ENCODE measurements at places on chromosomes 4 and X. TPM values are rescaled to one million over a fixed set of nuclear protein-coding genes. Genes with fewer than 3 reads are reported as not detected.

CXCL1 gene
- total RNA-seq = 4.1 TPM

ETDA gene
- total RNA-seq = not detected

BEX2 gene
- total RNA-seq = 7.1 TPM

SSX3 gene
- total RNA-seq = not detected

SETD7 gene
- total RNA-seq = 17.7 TPM

TMPRSS11D gene
- total RNA-seq = not detected

SLC34A2 gene
- 5.2 TPM for total RNA-seq

AIFM1 gene
- 39.2 TPM for total RNA-seq

CCDC120 gene
- total RNA-seq = 39.1 TPM

PTPN13 gene
- total RNA-seq = 12.3 TPM

IL3RA gene
- total RNA-seq = 1.6 TPM

GASK1B gene
- total RNA-seq = 8.8 TPM

HTN3 gene
- total RNA-seq = not detected

GABRA4 gene
- total RNA-seq = 0.76 TPM

SH3BP2 gene
- total RNA-seq = 107 TPM

F8 gene
- total RNA-seq = 19.8 TPM

SLBP gene
- 18.4 TPM for total RNA-seq

USP9X gene
- total RNA-seq = 75.9 TPM

TAF7L gene
- not detected for total RNA-seq

TMEM35A gene
- total RNA-seq = 0.67 TPM

SLC38A5 gene
- 10.6 TPM for total RNA-seq

CCNA2 gene
- total RNA-seq = 4.8 TPM

ODAPH gene
- not detected for total RNA-seq

CT45A10 gene
- total RNA-seq = not detected

DTHD1 gene
- total RNA-seq = 0.47 TPM

RNF4 gene
- total RNA-seq = 99.0 TPM

HS3ST1 gene
- 4.3 TPM for total RNA-seq

CXorf49 gene
- not detected for total RNA-seq

SLC49A3 gene
- 8.1 TPM for total RNA-seq

ADRA2C gene
- total RNA-seq = 1.6 TPM

SMIM14 gene
- total RNA-seq = 45.7 TPM

RHOXF1 gene
- total RNA-seq = 2.9 TPM

VEGFD gene
- total RNA-seq = not detected

GPR173 gene
- 0.57 TPM for total RNA-seq

NRK gene
- total RNA-seq = not detected

Data from Peyer's patch (tissue), 4 donors.